ENCODE measurements at places on chromosomes 16 and 17. TPM values are rescaled to one million over a fixed set of nuclear protein-coding genes. Genes with fewer than 3 reads are reported as not detected.

The ZFPM1 gene
- total RNA-seq = 4.4 TPM

DNA sequence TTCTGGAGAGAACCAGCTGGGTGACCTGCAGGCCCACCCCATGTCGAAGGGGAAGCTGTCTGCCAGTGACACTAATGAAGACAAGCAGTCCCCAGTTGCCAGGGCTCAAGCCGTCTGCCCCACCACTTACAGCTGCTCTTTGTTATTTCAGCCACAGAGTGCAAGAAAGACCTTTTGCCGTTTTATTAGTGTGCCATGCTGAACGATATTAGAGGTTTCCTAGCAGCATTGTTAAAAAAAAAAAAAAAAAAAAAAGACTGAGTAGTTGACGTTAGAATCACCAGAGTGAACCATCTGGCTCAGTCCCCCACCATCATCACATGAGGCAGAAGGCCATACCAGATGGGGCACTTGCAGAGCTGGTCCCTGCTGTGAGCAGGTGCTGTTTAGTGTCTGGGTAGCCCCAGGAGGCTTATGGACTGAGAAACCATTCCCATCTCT, 26.5 kb upstream of the SLC39A11 start:
- no peak for DNase-seq

GRCh38 chr16:27179500-27180072, 23.7 kb upstream of the KDM8 start:
- DNase-seq = peak; percentile 36

DNA sequence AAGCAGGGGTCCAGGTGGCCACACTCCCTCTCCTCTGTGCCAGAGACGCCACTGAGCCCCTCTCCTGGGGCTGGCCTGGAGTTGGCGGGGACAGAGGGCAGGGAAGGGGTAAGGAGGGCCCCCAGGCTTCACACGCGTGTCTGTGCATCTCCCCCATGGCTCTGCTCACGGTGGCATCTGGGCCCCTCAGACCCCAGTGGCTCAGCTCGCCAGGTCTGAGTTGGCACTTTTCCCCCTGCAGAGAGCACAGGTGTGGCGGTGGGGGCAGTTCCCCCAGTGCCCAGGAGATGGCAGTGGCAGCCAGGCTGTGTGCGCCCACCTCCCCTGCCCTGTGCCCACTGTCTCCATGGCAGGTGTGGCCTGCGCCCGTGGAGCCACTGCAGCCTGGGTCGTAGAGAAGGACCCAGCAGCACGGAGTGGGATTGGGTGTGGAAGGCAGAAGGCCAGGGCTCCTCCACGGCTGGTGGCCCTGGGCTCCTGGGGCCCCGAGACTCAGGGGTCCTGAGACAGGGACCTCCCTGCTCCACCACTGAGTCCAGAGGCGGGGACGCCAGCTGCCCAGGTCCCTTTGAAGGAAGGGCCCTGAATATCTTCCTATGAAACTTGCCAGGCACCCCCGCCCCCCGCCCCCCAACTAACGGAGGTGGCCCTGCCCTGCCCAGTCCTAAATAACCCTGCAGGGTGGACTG, 4.3 kb upstream of the APRT start:
- DNase-seq = no peak

The ARL5C gene
- not detected for total RNA-seq

The NFATC3 gene
- 17.3 TPM for total RNA-seq

DNA sequence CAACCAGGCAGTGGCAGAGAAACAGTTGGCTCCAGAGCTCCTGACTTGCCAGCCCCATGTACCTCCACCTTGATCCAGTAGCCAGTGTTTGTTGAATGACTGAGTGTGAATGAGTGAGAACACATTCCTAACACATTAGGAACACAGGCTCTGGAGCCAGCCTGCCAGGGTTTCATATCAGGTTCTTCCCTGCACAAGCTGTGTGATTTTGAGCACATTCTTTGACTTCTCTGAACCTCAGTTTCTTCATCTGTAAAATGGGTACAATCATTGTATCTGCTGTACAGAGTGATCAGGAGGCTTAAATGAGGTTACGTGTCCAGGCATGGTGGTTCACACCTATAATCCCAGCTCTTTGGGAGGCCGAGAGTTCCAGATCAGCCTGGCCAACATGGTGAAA, 13.3 kb upstream of the RMI2 start:
- no peak for DNase-seq

DNA sequence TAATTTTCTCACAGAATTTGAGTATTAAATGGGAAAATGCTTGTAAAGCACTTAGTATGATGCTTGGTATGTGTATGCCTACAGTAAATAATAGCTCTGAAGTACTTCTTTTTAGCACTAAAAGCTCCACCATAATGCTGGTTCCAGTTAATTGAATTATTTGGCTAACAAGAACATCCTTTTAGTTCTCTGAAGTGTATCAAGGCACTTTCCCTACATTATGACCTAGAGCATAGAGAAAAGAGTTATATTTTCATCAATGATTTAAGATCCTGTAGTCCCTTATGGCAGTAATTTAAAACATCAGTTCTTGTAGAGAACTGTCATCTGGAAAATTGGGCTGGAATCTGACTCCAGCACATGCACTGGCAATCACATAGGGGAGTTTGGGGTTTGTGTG, 21.9 kb upstream of the PHAF1 start:
- no peak for DNase-seq

GRCh38 chr17:39757176-39757662, 19.5 kb downstream of the GRB7 start:
- DNase-seq = no peak

DNA sequence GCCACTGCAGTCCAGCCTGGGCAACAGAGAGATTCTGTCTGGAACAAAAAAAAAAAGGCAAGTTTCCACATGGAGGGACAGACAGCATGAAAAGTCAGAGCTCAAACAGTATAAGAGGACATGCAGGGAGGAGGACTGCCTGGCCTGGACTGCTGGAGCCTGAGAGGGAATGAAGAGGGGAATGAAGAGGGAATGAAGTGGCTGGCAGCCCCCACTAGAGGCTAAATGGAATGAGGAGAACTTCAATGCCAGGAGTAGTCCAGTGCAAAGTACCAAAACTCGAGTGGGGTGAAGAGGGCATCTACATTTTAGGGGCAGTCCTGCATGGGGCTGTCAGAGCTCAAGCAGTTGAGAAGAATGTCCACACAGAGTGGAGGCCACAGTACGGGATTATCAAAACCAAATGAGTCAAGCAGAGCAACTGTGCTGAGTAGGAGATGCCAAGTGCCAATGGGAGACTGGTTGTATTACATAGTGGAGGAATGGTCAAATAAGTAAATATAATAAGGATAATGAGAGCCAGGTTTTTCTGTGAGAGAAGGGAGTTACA, 22.9 kb downstream of the IKZF3 start:
- DNase-seq = no peak

The RNF151 gene
- not detected for total RNA-seq

DNA sequence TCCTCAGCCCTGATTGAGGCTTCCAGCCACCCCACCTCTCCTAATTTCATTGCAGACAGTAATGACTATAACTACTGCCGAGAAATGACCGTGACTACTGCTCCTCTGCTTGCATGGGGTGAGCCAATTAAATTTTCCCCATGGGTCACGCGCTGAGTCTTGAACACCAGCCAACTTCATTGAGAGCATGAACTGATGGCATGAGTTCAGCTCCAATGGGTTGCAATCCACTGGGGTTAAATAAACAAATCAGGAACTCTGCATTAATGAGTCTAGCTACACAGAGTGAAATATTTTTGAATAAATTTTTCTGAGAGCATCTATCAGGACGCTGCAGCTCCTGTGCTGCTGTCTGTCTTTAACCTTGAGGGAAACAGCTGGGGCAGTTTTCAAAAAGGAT, 61.6 kb upstream of the CLEC3A start:
- no peak for DNase-seq

GRCh38 chr17:36888236-36888951, 48.9 kb upstream of the LHX1 start:
- no peak for DNase-seq

DNA sequence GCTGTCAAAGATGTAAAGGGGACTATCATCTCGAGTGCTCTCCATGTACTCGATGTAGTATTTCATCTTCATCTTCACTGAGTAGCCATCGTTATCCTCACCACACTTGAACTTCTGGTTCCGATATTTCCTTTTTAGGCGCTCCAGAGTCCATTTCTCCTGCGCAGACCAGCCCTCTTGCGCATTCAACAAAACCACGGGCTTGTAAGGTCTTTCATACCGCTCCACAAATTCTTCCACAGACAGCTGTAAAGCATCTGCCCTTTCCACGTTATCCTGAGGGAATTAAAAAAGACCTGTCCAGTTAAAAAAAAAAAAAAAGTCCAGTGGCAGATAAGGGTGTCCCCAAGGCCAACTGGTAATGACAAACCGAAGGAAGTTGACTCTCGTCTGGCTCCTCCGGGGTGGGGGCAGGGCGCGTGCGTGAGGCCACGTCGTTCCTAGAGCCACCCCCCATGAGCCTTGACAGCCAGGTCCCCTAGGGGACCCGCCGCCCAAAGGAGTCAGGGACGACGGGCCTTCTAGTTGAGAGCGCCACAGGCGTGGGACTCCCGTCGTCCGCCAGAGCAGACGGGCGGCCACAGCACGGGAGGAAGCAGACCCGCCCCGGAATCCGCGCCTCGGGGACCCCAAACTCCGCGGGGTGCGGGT, 701 bp downstream of the JMJD6 start:
- DNase-seq = no peak

The CLEC18A gene
- total RNA-seq = 0.11 TPM

GRCh38 chr17:58985367-58985766, 121.3 kb downstream of the TRIM37 start:
- DNase-seq = no peak

DNA sequence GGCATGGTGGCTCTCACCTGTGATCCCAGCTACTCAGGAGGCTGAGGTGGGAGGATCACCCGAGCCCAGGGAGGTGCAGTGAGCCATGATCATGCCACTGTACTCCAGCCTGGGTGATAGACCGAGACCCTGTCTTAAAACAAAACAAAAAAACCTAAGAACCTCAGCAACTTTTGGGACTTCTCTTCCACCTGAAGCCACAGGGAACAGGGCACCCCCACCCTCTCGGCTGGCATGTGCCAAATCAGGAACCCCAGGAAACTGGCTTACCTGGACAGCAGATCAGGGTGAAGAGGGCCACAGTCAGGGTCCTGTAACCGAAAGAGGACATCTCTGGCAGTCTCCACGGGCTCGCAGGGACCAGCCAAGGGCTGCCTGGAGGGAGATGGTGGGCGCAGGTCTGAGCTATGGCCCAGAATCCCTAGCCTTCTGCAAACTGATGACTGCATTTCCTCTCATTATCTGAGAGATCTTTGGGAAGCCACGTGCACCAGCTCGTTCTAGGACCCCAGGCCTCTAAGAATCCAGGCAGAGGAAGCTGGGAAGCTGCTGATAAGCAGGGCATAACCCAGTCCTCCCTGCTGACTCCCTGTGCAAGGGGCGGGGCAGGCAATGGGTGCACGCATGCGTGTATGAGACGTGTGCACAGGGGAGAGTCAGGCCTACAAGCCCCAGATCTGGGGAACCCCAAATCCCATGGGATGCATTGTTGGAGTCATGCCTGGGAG, 8.4 kb downstream of the PRR29 start:
- no peak for DNase-seq

The PABPN1L gene
- not detected for total RNA-seq

GRCh38 chr17:31842195-31843069, 16.6 kb downstream of the COPRS start:
- DNase-seq = peak; percentile 35

DNA sequence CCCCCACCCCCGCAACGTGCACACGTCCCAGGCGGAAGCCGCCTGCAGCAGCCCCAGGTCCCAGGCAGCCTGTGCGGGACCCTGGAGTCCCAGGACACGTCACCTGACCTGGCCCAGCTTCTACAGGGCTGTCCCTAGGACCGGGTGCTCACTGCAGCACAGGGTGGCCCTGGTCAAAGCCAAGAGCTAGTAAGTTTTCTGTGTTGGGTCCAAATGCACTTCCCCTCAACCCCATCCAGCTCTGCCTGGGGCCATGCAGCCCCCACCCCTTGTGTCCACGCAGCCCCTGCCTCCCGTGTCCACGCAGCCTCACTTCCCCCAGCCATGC, 22.1 kb upstream of the PVALEF start:
- DNase-seq = no peak

GRCh38 chr16:892006-892405, 78.8 kb downstream of the LMF1 start:
- DNase-seq = no peak

GRCh38 chr16:11535494-11535893, 51.2 kb downstream of the LITAF start:
- peak; percentile 85 for DNase-seq

The HBA2 gene
- total RNA-seq = not detected

Measured in foreskin keratinocyte (primary cell).